Renal cortex interstitium (tissue), 15 donors: ENCODE measurements at places on chromosomes 11 and 22. TPM values are rescaled to one million over a fixed set of nuclear protein-coding genes. Genes with fewer than 3 reads are reported as not detected.

TMEM151A gene
- 0.09 TPM for polyA plus RNA-seq

CCDC116 gene
- 0.25 TPM for polyA plus RNA-seq

MISFA gene
- polyA plus RNA-seq, result 7.5 TPM

RBM14 gene
- 104 TPM for polyA plus RNA-seq

DEPDC5 gene
- 12.9 TPM for polyA plus RNA-seq

MPZL3 gene
- 8.2 TPM for polyA plus RNA-seq

SMC1B gene
- 0.20 TPM for polyA plus RNA-seq

NCR3LG1 gene
- 1.9 TPM for polyA plus RNA-seq

MFNG gene
- 9.5 TPM for polyA plus RNA-seq

CHEK1 gene
- 24.3 TPM for polyA plus RNA-seq

OR8D4 gene
- not detected for polyA plus RNA-seq

ZNF280B gene
- 4.3 TPM for polyA plus RNA-seq

PPP2R5B gene
- polyA plus RNA-seq, result 18.4 TPM

EMSY gene
- 35.9 TPM for polyA plus RNA-seq

SYT12 gene
- 0.23 TPM for polyA plus RNA-seq

OR8G1 gene
- polyA plus RNA-seq, result not detected

DEFB131B gene
- 0.90 TPM for polyA plus RNA-seq

CDC45 gene
- 21.0 TPM for polyA plus RNA-seq
